NCI-H146 (cell line): ENCODE measurements at places on chromosomes 16 and 17.
A peak's percentile ranks its signal among the peaks of the same experiment; 100 is the strongest.

DNA sequence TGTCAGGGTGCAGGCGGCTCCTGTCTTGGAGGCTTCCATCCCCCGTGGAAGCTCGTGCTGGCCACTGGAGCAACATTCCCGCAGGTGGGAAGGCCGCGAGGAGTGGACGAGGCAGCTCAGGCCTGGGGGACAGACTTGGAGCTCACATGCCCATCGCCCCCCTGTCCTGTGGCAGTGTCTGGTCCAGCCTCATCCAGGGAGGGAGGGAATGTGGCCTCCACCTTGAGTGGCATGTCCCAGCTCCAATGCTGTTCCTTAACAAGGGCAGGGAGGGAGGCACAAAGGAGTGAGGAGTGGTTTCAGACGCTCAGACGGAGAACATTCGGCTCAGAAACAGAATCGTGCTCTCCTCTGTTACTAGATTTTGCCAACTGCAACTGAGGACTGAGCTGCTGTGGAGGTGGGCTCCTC lies 159.4 kb upstream of the CHMP6 start:
- peak; percentile 65 for DNase-seq

DNA sequence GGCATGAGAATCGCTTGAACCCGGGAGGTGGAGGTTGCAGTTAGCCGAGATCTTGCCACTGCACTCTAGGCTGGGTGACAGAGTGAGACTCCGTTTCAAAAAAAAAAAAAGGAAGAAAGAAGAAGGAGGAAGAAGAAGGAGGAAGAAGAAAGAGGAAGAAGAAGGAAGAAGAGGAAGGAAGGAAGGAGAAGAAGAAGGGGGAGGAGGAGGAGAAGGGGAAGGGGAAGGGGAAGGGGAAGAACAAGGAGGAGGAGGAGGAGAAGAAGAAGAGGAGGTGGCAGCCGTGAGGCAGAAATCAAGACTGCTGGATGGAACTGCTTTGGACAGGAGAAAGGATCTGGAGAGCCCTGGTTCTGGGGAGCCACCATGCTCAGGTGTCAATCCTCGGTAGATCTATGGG lies 29.7 kb upstream of the PEMT start:
- no peak for DNase-seq

GRCh38 chr16:88920618-88921590 lies 54.4 kb upstream of the PABPN1L start:
- DNase-seq: peak; percentile 29

- DNase-seq: peak; percentile 70
Observed at GRCh38 chr16:27867122-27868110, 196.1 kb downstream of the GSG1L start.

GRCh38 chr16:23254338-23254737 lies 47.8 kb upstream of the SCNN1B start:
- no peak for DNase-seq

GRCh38 chr17:15462976-15463772 lies 4.2 kb downstream of the CDRT4 start:
- no peak for DNase-seq

GRCh38 chr17:57892820-57893595 lies 43.2 kb upstream of the MRPS23 start:
- peak; percentile 63 for DNase-seq

DNA sequence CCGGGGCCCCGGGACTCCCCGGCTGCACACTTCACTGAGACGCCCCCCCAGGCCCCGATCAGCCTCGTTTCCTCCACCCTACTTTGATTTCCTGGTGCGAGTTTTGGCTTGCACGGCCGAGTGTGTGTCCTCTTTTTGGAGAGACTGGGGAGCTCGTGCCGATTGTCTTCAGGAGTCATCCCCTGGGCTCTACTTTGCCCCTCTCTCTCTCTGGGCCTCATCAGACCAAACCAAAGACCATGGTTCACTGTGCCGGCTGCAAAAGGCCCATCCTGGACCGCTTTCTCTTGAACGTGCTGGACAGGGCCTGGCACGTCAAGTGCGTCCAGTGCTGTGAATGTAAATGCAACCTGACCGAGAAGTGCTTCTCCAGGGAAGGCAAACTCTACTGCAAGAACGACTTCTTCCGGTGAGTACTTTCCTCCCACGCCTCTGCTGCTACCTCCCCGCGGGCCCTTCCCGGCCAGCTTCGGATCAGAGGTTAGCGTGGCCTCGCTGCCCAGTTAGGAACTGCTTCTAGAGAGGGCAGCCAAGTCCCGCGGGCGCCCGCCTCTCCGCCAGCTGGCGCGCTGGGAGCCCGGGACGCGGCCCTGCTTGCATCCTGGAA lies 787 bp downstream of the LHX1 start:
- no peak for DNase-seq

GRCh38 chr17:81301195-81302144 lies 6.4 kb upstream of the SLC38A10 start:
- DNase-seq: peak; percentile 3

DNA sequence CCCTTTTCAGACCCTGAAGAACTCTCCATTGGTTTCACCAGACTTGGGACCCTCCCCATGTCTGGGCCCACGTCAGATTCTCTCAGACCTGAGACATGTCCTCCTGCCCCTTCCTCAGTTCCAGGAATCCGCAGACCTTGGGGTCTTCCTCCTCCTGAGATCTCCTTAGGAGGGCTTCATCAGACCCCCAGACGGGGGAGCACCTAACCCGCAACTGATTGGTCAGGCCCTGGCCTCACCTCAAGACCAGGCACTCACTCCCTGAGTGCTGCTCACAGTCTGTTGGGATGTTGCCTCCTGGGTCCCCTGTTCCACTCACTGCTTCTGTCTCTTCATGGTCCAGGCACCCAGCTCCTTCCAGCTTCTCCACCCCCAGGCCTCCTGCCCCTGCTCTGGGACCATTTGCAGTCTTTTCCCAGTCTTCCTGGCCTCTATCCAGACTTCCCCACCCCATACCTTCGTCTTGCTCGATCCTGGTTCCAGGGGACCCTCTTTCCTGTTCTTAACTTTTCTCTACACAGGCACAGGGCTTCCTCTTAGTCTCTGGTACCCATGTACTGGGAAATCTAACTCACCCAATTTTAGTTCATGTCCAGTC lies 1.2 kb downstream of the GID4 start:
- DNase-seq: no peak

DNA sequence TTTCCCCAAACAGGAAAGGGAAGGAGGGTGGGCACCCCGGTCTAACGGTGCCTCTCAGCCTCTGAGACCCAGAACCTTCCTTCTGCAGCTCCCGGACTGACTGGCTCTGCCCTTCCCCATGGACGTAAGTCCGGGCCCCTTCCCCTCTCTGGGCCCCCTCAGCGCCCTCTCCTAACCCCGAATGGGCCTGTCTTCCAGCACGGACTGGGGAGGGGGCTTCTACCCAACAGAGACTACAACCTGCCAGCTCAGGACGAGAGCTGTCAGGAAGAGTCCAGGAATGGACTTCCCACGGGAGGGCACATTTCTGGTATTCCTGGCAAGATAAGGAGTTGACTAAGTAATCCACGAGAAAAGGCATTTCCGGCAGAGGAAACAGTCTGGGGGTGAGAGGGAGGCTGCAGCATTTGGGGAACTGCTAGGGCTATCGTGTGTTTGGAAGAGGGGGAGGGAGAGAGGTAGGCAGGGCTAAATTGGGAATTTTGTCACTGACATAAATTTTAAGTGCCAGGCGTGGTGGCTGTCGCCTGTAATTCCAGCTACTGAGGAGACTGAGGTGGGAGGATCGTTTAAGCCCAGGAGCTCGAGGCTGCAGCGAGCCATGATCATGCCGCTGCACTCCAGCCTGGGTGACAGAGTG lies 12.1 kb upstream of the ALDOA start:
- peak; percentile 61 for DNase-seq

GRCh38 chr16:56372013-56372634 lies 53.2 kb downstream of the AMFR start:
- no peak for DNase-seq

GRCh38 chr17:230395-230770 lies 48.9 kb upstream of the DOC2B start:
- no peak for DNase-seq

DNA sequence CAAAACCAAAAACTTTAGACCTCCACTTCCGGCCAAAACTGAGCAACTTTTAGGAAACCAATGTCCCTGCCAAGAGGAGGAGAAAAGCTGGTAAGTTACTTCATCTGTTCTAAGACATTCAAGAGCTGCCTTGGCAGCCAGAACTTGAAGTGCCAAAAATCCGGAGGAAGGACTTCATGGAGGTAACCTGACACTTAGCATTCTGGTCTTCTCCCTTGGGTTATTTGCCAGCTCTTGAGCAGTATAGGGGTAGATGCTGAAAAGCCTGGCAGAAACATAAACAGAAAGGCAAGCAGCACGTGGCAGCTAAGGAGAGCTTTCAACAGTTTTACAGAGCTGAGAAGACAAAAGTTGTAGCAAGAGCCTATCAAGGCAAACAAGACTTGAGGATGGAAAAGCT lies 53.2 kb downstream of the CDYL2 start:
- DNase-seq: no peak

DNA sequence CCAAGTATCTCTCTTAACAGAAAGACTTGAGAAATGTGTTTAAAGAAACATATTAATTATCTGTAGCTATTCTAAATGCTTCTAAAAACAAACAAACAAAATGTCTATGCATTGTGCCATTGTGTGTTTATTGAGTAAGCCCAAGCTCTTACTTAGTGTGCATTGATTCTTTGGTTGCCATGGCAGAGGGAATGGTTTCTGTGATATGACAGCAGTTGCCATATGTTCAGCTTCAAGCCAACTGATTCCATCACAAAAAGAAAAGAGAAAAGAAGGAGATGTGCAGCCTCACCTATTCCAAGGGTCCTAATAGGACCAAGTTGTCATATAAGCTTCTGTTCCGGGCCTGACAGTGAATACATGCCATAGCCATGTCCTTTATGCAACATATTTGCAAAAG lies 457.5 kb downstream of the TOX3 start:
- DNase-seq: no peak

GRCh38 chr17:48869821-48870318 lies 22.7 kb upstream of the ATP5MC1 start:
- no peak for DNase-seq

DNA sequence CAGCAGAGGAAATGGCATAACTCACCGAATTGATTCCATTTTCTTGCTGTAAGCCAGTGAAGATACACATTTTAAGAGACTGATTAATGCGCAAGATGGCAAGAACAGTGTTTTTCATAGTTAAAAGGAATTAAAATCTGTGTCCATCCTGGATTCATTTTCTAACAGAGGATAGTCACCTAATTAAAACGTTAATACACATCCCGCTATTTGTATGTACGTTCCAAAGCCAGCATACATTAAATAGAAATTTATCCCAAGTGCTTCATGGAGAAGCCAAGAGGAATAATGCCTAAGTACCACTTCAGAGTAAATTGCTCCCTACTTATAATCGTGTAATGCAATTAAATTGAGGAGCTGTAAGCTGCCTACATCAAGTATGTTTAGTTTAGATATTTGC lies 49.9 kb downstream of the RBFOX1 start:
- no peak for DNase-seq

- DNase-seq: no peak
Observed at GRCh38 chr16:69918241-69918640, 32.9 kb upstream of the CLEC18A start.

DNA sequence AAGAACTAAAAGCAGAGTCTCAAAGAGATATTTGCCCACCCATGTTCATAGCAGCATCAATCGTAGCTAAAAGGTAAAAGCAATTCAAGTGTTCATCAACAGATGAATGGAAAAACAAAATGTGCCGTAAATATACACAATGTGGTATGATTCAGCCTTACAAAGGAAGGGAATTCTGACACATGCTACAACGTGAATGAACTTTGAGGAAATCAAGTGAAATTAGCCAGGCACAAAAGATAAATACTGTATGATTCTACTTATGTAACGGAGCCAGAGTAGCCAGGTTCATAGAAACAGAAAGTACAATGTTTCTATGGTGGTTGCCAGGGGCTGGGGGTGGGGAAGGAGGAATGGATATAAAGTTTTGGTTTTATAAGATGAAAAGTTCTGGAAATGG lies 57.8 kb upstream of the IL34 start:
- DNase-seq: no peak

DNA sequence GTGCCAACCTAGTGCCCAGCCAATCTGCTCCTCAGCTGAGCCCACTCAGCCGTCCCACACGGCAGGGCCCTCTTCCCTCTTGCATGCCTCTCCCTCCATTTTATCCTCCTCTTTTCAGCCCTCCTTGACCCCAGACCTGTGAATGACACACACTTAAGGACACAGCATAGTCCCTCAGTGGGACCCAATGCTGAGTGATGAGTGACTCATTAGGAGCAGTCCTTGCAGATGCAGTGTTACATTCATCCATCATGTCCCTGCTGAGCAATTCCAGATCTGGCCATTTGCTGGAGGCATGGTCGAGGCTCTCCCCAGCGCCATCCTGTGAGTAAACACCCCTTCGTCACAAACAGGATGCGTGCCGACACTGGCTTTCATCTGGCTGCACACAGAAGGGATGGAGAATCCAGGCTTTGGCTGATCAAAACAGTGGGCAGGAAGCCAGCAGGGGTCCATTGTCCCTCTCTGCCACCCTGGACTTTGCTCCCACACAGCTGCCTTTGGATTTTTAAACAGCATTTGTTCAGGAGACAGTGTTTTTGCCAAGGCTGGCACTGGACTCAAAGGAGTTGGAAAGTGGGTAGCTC lies 122.6 kb downstream of the AXIN2 start:
- peak; percentile 63 for DNase-seq

DNA sequence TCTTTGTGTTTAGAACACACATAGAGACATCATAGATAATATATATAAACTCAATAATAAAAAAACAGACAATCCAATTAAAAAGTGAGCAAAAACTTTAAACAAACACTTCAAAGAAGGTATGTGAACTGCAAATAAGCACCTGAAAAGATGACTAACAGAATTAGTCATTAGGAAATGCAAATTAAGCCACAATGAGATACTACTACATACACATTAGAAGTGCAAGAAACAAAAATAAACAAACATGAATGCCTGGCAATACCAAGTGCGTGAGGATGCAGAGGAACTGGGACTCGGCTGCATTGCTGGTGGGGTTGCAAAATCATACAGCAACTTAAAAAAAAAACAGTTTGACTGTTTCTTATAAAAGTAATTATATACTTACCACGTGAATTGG lies 799.0 kb downstream of the KCNJ2 start:
- no peak for DNase-seq

GRCh38 chr16:82874271-82874670 lies 247.5 kb downstream of the CDH13 start:
- no peak for DNase-seq

DNA sequence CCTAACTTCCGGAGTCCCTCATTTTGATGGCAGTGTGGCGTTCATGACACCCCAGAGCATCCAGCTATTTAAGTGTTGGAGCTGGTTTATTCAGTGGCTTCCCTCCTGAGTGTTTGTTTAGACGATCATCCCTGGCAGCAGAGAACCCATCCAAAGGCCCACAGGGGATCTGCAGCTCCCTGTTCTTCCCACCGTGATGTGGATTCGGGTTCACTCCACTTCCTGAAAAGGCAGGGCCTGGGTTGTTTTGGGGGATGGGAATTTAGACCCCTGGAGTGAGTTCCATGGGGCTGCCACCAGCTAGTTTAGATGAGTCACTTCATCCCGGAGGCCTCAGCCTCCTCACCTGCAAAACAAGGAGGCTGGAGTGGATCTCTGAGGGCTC lies 2.3 kb downstream of the KSR1 start:
- peak; percentile 46 for DNase-seq
